NCI-H1417 (cell line): ENCODE measurements at places on chromosomes 2 and 18.
A peak's percentile ranks its signal among the peaks of the same experiment; 100 is the strongest.

DNA sequence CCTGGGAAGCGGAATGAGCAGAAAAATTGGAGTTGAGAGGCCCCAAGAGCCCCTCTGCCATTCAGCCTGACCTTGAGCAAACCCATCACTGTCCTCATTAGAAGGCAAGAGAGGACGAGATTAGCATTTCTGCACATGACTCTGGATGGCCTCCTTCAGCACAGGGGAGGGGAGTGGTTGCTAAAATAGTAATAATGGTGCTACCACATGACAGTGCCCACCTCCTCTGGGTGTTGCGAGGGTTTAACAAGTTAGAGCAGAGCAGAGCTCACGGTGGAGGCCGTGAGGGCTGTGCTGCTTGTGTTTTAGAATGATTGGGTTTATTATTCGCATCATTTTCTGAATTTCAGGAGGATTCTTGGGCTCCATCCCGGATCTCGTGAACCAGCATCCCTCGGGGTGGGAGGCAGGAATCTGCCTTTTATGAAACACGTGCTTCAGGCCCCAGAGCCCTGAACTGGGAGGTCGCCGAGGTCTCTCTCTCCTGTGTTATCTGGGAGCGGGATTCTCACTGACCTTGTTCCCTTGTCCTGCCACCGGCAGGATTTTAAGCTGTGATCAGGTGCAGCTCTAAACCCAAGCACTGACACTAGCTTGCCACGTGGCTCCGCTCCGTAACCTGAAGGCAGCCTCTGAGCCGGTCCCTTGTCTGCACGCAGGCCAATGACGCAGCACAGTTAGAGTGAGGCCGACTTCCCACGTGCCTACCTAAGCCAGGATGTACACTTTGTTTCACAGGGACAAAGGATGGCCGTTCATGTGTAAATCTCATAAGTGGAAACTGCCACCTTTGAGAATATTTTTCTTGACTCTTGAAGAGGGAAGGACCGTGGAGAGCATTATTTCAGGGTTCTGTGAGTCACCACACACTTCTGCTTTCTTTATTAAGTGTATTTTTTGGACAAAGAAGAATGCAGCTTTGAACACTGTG is 142.3 kb downstream of the ACOXL start:
- no peak for DNase-seq

DNA sequence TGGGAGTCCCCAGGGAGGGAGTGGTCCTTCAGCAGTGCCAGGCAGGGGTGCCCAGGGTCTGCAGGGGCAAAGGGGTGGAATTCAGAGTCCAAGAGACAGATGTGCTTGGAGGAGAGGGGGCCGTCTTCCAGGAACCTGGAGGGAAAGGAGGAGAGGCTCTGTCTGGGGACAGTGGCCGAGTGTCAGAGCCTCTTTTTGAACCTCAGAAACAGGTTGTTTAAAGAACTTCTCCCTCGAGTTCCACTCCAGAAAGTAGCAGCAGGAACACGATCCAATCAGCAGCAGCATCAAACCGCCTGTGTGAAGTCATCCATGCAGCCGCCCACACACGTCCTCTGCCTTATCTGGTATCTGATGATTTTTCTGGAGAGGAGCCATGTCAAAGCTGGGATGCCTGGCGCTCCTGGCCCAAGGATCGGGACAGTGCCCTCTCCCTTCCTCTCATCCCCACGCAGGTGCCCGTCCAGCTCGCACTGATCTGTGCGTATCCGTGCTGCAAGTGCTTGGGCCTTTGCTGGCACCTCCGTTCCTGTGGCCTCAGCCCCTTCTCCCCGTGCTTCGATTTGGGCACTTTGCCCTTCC is 205.1 kb downstream of the NDUFA10 start:
- no peak for DNase-seq

DNA sequence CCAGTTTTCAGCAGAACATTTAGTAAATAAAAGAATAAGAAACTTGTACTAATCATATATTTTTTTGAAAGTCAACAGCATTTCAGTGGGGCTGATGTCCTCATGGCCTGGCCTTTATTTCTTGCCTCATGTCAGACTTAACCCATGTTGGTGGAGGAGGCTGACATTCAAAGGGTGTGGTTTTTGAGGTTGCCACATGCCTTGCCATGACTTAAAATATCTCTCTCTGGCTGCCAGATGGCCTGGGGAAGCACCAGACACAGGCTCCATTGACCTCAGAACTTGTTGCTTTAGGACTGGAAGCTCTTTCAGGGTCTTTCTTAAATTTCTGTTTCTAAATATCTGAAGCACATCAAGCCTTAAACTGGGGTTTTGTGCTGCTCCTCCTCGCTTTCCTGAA is 32.5 kb upstream of the CD28 start:
- DNase-seq = no peak

DNA sequence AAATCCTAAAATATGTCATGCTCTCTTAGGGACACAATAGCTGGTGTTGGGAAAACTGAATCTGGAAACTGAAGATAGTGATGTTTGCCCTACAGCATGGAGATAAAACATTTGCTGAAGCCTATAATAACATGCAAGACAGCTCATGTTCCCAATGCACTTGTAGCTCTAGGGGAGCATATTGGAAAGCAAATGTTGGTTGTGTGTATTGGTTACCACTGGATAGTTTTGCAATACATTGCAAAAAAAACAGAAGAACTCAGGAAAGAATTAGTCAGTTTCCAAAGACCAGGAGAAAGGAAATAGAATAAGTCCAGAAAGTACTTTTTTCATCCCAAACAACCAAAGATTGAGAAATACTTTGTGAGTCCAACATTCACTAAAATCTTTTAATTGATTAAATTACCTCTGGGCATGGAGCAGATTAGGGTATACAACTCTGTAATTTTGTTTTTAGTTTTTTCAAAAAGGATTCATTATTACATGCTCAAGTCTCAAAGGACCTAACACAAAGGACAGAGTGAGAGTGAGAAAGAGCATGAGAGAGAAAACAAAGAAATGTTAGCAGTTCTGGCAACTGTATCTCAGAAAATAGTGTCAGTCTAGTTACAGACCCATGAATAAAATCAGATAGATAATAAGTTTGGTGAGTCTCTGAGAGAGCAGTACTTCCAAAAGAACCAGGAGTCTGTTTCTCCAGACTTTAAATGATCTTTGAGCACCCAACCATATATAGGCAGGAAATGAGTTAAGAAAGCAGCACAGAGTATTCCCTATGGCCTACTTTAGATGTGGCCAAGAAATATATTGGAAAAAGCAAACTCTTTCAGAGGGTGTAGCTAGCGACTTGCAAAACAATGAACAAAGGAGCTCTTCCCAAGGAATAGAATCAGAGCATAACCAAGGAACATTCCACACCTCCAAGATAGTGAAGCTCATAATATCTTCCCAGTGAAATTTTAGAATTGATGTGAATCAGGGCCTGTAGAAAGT is 36.6 kb upstream of the COL3A1 start:
- no peak for DNase-seq

DNA sequence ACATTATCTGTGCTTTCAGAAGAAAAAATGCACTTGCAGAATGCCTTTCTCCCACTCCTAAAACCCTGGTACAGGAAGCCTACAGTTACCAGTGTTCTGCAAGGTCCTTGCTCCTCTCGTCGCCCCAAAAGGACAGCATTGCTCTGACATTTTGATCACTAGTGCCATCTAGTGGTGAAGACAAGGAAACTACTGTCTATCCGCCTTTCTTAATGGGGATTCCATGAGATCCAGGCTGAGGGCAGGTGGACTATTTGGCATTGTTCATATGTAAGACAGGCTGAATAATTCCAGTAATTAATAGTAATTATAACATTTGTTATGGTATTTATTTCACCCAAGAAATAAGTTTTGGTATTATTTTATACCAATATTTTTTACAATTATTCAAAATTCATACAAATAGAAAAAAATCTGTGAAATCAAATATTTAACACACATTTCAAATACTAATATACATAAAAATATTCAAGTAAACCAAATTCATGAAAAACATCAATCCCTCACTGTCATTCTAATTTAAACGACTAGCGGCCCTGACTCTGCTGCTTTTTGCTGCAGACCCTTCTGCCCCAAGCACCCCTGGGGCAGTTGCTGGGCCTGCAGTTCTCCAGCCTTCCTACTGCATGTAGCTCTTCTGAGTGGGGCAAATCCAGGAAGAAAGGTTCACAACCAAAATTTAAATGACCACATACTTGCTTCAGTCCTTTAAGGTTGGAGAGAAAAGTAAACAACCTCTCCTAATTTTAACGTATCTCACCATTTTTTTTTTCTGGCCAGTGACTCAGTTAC is 19.0 kb downstream of the TPGS2 start:
- DNase-seq = peak; percentile 70

- DNase-seq = no peak
Measured at GRCh38 chr2:202911203-202911511, 316 bp downstream of the WDR12 start.

- no peak for DNase-seq
Measured at GRCh38 chr2:170052151-170052550, 125.8 kb upstream of the MYO3B start.

GRCh38 chr2:171225302-171225980 is 64.7 kb upstream of the TLK1 start:
- DNase-seq = no peak

- no peak for DNase-seq
Measured at GRCh38 chr2:213016166-213016983, 135.0 kb downstream of the IKZF2 start.

DNA sequence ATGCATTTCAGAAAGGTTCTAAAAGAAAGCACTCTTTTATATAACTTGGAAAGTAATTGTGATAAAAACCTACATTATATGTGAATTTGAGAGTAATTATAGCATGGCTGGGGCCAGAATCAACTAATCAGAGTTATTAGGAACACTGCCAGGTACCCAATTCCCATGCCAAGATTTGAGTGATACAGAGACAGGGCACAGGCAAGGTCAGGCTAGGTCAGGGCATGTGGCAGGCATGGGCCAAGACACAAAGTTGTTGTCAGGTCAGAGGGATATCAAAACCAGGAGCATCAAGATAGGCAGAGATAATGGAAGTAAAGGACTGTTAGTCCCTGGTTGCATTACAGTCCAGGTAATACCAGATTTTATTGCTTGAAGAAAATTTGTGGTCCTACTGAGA is 87.4 kb downstream of the MYO3B start:
- DNase-seq = no peak

- no peak for DNase-seq
Measured at GRCh38 chr2:70341477-70341765, 39.6 kb upstream of the FAM136A start.

GRCh38 chr2:216740557-216741222 is 45.3 kb upstream of the IGFBP5 start:
- DNase-seq = peak; percentile 8

GRCh38 chr2:134117676-134118075 is 136.2 kb upstream of the MGAT5 start:
- DNase-seq = no peak

- no peak for DNase-seq
Measured at GRCh38 chr2:238255151-238255551, 15.3 kb upstream of the HES6 start.
